Aorta (tissue), 5 donors: ENCODE measurements at places on chromosomes 13 and 19.

GRCh38 chr13:20703780-20704458 lies 420 bp downstream of the IL17D start:
- H3K36me3 ChIP-seq: no peaks in the 10 kb centered on the region
- H3K4me1 ChIP-seq: no peaks in the 10 kb centered on the region
- H3K27ac ChIP-seq: no peak overlapping the region

DNA sequence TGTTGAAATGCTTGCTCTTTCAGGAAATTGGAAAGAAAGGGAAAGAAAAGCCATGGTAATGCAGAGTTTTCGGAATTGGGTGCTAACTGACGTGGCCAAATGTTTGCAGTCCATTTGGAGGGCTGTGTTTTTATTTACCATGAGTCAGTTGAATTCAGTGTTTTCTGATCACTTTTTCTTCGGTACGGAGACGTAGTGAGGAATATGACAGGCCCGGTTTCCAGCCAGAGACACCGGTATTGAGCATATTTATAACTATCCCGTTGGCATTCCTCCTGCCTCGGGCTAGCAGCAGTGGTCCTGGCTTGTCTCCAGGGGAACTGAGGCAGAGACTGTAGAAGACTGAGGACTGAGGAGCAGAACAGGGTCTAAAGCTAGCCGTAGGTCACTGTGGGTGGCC lies 1.0 kb downstream of the CDC16 start:
- peak overlapping the region; percentile 25 for H3K27ac ChIP-seq
- H3K4me1 ChIP-seq: no peaks in the 10 kb centered on the region
- no peak for DNase-seq
- no peaks in the 10 kb centered on the region for H3K36me3 ChIP-seq
- peak overlapping the region; percentile 83 for H3K4me3 ChIP-seq

GRCh38 chr13:37457612-37458011 lies 141.0 kb downstream of the POSTN start:
- H3K4me1 ChIP-seq: no peaks in the 10 kb centered on the region
- no peaks in the 10 kb centered on the region for H3K36me3 ChIP-seq
- no peak for DNase-seq
- H3K27me3 ChIP-seq: no peaks in the 10 kb centered on the region
- H3K27ac ChIP-seq: no peak overlapping the region

DNA sequence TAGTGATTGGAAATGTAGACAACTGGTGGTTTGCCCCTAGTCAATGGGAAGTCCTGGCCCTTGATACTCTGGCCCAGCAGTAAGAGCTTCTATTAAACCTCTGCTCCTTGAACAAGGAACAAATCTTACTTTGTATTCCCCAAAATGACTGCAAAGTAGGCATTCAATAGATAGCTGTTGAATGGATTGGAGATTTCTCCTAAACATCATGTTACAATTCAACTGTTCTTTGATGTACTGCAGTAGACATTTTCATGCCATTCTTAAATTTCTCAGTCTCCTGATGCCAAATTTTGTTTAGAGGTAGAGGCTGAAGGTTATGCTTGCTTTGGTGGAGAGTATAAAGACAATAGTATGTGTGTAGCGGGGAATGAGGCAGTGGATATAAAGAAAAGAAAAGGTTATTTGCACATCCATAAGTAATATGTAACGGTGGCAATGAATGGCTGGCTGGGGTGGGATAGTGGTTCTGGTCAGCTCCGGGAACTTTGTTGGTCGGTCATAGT lies 12.8 kb downstream of the MIR17HG start:
- no peak for DNase-seq
- no peaks in the 10 kb centered on the region for H3K27me3 ChIP-seq
- no peaks in the 10 kb centered on the region for H3K36me3 ChIP-seq
- no peak overlapping the region for H3K4me3 ChIP-seq
- peaks cover 3% of the 10 kb centered on the region for H3K4me1 ChIP-seq

DNA sequence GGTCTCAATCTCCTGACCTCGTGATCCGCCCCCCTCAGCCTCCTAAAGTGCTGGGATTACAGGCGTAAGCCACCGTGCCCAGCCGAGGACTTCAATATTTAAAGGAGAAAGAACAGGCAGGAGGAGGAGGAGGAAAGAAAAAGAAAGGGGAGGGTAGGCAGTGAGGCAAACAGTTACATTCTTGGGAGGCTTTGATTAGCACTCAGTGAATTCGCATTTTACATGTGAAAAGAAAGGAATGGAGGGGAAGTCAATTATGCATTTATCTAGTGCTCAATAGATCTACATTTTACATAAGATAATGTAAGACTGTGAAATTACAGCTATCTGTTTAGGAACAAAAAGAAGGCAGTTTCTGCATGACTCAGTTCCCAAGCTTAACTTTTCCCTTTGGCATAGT lies 30.9 kb upstream of the CXCL17 start:
- H3K27me3 ChIP-seq: no peaks in the 10 kb centered on the region
- no peaks in the 10 kb centered on the region for H3K36me3 ChIP-seq
- no peak for DNase-seq
- no peak overlapping the region for H3K4me3 ChIP-seq
- no peak overlapping the region for H3K27ac ChIP-seq

DNA sequence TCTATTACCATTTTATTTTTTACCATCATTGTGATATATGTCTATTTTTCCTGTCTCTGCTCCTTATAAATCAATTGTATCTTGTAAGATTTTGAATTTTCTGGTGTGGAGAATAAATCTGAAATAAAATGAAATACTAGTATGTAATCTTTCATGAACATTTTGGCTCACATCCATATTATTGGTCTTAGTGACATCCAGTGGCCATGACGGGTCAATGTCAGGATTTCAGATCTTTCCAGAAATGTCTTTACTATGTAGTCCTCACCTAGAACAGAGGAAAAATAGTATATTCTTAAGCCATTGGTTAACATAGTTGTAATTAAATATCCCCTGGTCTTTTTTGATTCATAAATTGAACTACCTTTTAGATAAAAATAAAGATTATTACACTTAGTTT lies 109.8 kb upstream of the GPC6 start:
- no peaks in the 10 kb centered on the region for H3K36me3 ChIP-seq
- no peak overlapping the region for H3K4me3 ChIP-seq
- H3K27me3 ChIP-seq: no peaks in the 10 kb centered on the region

DNA sequence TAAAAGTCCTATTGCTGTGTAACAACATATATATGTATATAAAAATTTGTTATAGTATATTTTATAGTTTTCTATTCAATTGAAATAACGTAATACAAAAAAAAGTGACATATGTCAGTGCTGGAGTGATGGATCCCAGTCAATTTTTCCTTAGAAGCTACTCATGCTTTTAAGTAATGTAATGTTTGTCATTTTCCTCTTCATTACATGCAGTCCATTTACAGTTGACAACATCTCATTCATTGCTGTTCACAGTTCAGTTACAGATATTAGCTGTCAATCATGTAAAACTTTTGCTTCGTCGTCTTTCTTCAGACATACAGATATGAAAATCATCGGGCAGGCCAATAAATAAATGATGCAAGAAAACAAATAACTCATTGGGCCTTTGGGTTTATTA lies 525.1 kb upstream of the PRR20A start:
- H3K27me3 ChIP-seq: no peaks in the 10 kb centered on the region
- H3K4me3 ChIP-seq: no peak overlapping the region
- no peak for DNase-seq
- no peak overlapping the region for H3K27ac ChIP-seq
- no peaks in the 10 kb centered on the region for H3K36me3 ChIP-seq

DNA sequence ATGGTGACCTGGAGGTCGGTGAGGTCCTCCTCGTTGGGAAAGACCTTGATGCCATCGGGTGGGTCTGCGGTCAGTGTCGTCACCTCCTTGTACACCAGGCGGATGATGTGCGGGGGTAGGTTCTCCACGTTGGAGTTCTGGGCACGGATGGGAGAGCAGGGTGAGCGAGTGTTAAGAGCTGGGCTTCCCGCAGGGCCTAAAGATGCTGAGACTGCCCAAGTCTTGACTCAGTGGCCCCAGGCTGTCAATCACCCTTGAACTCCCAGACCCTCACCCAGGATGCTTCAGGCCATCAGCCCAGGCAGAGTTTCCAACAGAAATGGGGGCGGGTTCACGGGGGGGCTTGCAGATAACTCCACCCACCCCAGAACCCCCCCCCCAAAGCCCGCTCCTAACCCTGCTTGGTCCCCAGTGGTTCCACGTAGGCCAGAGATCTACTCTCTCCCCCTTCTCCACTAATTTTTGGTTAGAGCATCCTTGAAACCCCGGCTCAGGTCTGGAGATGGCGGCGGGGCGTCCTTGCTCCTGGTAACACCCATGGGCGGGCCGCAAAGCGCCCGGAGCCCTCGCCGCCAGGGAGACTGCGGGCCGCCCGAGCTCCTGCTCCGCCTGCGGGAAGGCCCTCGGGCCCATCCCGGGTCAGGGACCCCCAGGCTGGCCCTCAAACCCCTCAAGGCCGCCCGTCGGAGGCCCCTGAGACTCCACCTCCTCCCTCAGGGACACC lies 600 bp downstream of the UBE2S start:
- peaks cover 2% of the 10 kb centered on the region for H3K4me1 ChIP-seq
- H3K4me3 ChIP-seq: peak overlapping the region; percentile 40
- no peaks in the 10 kb centered on the region for H3K27me3 ChIP-seq
- peak; percentile 60 for DNase-seq

GRCh38 chr13:94412870-94413597 lies 66.4 kb downstream of the DCT start:
- no peak overlapping the region for H3K4me3 ChIP-seq
- no peaks in the 10 kb centered on the region for H3K4me1 ChIP-seq
- no peak overlapping the region for H3K27ac ChIP-seq
- no peaks in the 10 kb centered on the region for H3K27me3 ChIP-seq

DNA sequence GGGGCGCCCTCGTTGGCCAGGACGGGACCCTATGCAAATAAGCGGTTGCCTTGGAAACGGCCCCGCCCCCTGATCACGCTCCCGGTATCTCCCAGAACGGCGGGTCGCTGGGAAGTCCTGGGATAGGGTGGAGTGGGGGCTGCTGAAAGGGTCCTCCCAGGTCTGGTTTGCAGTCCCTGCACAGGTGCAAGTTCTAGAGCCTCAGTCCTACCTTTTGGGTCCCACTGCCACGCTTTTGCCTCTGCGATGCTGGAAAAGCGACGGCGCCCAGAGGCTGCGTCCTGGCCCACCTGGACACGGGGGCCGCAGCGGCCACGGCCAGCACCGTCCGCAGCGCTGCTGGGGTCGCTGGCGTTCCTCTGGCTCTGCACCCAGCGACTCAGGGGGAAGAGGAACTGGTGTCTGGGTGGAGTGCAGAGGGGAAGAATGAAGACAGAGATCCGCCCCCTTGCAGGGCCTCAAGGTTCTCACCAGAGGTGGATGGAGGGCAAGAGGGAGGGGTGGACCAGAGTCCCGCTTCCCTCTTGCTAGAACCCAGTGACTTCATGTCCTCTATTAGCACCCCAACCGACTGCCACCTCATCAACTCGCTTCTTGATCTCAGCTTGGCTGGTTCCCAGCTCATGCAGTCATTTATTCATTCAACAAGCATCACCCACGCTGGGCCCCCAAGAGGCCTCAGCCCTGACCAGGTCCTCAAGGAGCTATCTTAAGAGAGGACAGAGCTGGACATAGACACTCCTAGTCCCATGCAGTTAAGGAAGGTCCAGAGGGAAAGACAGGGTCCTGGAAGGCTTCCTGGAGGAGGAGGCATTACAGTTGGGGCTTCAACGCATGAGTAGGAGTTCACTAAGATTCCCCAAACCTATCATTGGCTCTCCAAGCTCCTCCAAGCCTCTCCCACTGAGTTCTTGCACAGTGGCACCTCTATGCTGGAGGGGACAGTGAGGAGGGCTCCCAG lies at the start of gene LRRC25:
LRRC25 (minus strand) TSS at position 381 of the 961 bp plus-strand sequence. CDS start 659 bp downstream, outside the sequence.
- DNase-seq: no peak
- H3K4me1 ChIP-seq: no peaks in the 10 kb centered on the region
- no peak within 1 kb of the TSS for H3K4me3 ChIP-seq
- no peaks in the 10 kb centered on the region for H3K36me3 ChIP-seq
- H3K27me3 ChIP-seq: no peaks in the 10 kb centered on the region

GRCh38 chr19:48716562-48717291 lies 2.8 kb downstream of the MAMSTR start:
- H3K4me3 ChIP-seq: no peak overlapping the region
- DNase-seq: peak; percentile 77
- no peaks in the 10 kb centered on the region for H3K4me1 ChIP-seq
- no peak overlapping the region for H3K27ac ChIP-seq
- no peaks in the 10 kb centered on the region for H3K27me3 ChIP-seq
- no peaks in the 10 kb centered on the region for H3K36me3 ChIP-seq

DNA sequence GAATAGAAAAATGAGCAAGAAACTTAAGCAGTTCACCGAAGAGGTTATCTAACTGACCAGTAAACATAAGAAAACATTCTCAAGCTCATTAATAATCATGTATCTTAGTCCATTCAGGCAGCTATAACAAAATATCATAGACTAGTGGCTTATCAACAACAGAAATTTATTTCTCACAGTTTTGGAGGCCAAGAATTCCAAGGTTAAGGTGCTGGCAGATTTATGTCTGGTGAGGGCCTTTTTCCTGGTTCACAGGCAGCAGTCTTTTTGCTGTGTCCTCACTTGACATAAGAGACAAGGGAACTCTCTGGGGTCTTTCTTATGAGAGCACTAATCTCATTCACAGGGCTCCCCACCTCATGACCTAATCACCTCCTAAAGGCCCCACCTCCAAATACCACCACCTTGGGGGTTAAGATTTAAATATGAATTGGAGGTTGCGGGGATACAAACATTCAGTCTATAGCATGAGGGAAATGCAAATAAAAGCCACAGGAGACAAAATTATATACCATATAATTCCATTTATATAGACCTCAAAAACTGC lies 123.6 kb downstream of the ZAR1L start:
- no peaks in the 10 kb centered on the region for H3K36me3 ChIP-seq
- H3K27me3 ChIP-seq: no peaks in the 10 kb centered on the region
- H3K27ac ChIP-seq: no peak overlapping the region
- no peaks in the 10 kb centered on the region for H3K4me1 ChIP-seq

DNA sequence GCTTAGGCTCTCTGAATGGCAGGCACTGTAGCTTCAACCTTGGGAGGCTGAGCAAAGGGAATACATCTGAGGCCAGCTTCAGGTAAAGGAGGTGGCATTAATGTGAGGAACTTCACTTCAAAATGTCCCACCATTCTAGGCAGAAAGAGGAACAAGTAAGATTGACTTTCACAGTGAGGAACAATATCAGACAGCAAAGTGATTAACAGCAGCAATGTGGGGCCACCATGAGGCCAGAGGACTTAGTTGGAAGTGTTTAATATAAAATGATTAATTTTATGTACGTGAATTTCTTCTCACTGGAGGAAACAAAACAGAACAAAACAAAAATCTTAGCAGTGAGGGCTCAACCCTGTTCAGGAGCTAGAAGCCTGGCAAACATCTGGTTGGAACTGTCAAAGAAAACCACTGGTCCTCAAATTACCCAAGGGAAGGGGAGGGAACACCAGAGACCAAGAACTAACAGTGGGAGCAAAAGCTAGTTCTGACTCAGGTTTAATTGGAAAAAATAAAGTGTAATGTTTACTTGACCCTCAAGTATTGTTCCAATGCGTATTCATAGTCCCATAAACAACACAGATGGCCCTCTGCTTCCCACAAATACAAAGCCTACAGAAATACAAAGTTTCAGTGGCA lies 43.9 kb upstream of the FRY start:
- DNase-seq: no peak
- no peak overlapping the region for H3K4me3 ChIP-seq
- no peaks in the 10 kb centered on the region for H3K36me3 ChIP-seq
- H3K27me3 ChIP-seq: no peaks in the 10 kb centered on the region
